ENCODE measurements at places on chromosomes 2 and 18. TPM values are rescaled to one million over a fixed set of nuclear protein-coding genes. Genes with fewer than 3 reads are reported as not detected.

The ESPNL gene
- total RNA-seq, result not detected

The RIT2 gene
- total RNA-seq, result not detected

The LAMA3 gene
- 0.20 TPM for total RNA-seq

The MOCOS gene
- total RNA-seq, result 0.05 TPM
